NCI-H69 (cell line): ENCODE measurements at places on chromosomes 6 and 20.
A peak's percentile ranks its signal among the peaks of the same experiment; 100 is the strongest.

DNA sequence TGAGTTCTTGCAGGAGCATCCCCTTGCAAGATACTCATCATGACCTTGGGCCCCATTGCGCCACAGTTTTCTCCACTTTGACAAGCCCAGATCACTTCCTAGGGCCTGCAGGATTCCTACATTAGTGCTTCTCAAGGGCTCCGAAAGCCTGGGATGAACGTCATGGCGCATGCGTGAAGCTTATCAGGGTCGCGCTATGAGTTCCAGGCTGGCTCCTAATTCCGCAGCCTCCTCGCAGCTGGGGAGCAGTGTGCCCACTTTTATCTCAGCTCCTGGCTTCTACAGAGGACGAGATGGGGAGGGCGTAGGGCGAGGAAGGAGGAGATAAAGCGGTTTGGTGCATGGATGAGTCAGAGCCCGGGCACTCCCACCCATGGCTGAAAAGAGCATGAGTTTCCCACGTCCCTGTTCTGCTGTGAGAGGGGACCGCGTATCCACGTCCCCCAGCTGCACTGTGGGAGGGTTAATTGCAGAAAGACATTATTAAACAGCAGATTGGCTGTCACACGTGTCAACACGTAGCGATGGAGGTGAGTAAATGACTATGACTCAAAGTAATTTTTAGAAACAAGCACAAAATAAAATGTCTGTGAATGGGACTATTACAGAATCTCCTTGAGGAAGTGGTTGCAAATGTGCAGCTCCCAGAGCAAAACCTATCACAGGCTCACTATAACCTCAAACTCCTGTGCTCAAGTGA lies 72.9 kb upstream of the DSP start:
- peak; percentile 79 for DNase-seq

GRCh38 chr6:73409395-73409794 lies 14.8 kb downstream of the DDX43 start:
- DNase-seq: no peak

GRCh38 chr6:14513496-14514393 lies 396.2 kb downstream of the CD83 start:
- DNase-seq: no peak

GRCh38 chr6:35294308-35294945 lies 3.2 kb upstream of the DEF6 start:
- DNase-seq: peak; percentile 89

GRCh38 chr6:90218959-90219208 lies 77.8 kb downstream of the BACH2 start:
- no peak for DNase-seq

DNA sequence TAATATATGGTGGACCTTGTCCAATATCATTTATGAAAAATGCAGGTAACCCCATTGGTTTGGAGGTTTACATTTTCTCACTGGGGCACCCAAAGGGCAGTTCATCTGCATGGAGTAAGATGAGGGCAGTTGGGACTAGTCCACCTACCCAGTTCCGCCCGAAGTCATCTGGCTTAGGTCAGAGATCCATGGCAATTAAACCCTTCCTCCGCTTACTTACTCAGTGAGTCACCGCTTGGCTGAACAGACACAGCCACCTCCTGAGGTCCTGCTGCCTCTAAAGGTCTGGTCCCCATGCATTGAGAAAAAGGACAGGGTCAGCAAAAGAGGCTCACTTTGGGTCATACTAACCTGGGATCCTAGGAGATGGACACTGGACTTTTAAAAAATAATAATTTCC lies 102.9 kb upstream of the PRL start:
- DNase-seq: peak; percentile 60

DNA sequence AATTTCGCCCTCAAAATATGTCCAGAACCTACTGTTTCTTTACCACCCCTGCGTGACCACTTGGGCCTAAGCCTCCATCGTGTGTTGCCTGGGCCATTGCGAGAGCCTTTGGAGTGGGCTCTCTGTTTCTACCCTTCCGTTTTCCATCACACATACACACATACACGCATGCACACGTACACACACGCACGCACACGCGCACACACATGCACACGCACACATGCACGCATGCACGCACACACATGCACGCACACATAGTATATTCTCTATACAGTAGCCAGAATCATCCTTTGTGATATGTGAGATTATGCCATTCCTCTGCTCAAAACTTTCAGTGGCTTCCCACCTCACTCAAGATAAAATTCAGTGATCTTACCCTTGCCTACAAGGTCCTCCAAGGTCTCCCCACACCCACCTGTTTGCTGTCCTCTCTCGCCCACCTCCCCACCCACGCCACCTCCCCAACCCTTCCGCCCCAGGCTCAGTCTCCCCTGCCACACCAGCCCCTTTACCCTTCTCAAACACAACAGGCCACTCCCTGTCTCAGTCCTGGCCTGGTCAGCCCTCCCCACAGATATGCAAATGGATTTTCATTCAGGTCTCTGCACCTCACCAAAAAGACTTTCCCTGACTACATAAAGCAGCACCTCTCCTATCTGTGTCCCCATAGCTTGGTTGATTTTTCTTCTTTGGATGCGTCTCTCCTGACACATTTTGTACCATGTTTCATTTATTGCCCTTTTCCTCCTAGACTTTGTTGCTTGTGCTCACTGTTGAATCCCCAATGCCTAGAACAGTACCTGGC lies 559.6 kb downstream of the CD83 start:
- DNase-seq: no peak
